ENCODE measurements at places on chromosomes 12 and 14.

- no peak for DNase-seq
These were observed 35.8 kb downstream of the CCNK start for GRCh38 chr14:99516871-99517642.

GRCh38 chr12:29211696-29212095 lies 62.6 kb downstream of the FAR2 start:
- DNase-seq = no peak

GRCh38 chr12:116547955-116548501 lies 11.2 kb upstream of the MAP1LC3B2 start:
- DNase-seq = no peak

GRCh38 chr12:64028541-64028940 lies 184.0 kb downstream of the SRGAP1 start:
- no peak for DNase-seq

- no peak for DNase-seq
These were observed 130.1 kb upstream of the LHX5 start for GRCh38 chr12:113601656-113602263.

- DNase-seq = no peak
These were observed 2.6 kb downstream of the RTL1 start for GRCh38 chr14:100900837-100901390.

DNA sequence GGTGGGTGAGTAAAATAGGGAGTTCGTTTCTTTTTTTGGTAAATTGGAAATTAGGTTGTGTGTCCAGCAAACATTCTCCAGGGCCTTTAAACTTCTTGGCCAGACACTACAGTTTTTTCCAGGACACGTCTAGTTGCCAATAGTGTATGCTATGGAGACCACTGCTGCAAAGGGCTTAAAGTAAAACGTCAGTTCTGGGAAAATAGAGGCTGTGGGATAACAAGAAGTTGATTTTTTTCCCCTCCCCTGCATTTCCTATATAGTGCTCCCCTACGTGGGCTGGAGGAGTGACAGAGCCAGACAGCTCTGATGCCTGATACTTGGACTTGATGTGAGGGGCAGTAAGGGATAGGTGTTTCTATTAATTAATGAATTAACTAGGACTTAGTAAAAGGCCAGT lies 2.4 kb downstream of the ACVR1B start:
- no peak for DNase-seq

DNA sequence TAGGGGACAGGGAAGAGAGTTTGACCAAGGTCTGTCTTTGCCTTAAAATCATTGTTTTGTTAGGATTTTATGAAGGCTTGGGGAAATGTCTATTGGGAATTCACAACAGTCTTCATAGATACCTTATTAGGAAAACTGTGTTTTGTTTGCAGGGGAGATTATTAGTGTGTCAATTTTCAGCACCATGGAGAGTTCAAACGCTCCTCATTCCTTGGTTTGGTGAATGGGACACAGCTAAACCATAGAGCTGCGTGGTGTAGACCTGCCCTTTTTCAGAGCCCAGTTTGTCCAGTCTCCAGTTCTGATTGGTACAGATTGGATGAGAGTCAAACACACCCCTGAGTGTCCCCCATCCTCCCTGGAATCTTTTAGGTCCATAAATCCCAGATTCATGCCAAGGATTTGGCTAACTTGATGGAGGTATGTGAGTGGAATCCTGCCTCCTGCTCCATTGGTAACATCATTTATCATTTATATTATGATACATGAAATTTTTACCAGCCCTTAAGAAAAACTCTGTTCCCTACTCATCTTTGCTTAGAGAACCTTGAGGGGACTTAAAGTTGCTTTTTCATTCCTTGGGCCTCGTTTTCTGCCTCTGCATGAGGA lies 12.0 kb downstream of the NGDN start:
- DNase-seq = no peak

- no peak for DNase-seq
These were observed 259.8 kb downstream of the NUAK1 start for GRCh38 chr12:105878964-105879363.

All from stimulated activated CD4-positive, alpha-beta T cell treated with anti-CD3 and anti-CD28 coated beads, Interleukin-15, amount 100 ng/mL, for 1 hour (primary cell).